ENCODE measurements at places on chromosomes 1 and 21. TPM values are rescaled to one million over a fixed set of nuclear protein-coding genes. Genes with fewer than 3 reads are reported as not detected.

COL24A1 gene
- total RNA-seq: 0.43 TPM

PTPN7 gene
- not detected for total RNA-seq

GBP1 gene
- total RNA-seq: 26.9 TPM

NPR1 gene
- total RNA-seq: 1.5 TPM

FCRL6 gene
- not detected for total RNA-seq

SLAMF7 gene
- not detected for total RNA-seq

TCP10L gene
- total RNA-seq: 0.28 TPM

PSMB4 gene
- total RNA-seq: 520 TPM

GNAT2 gene
- total RNA-seq: 0.28 TPM

SPRR2A gene
- total RNA-seq: not detected

WNT2B gene
- 4.1 TPM for total RNA-seq

ACTA1 gene
- total RNA-seq: not detected

KCNJ9 gene
- under 0.01 TPM for total RNA-seq

MCOLN2 gene
- total RNA-seq: 3.1 TPM

NBPF6 gene
- total RNA-seq: not detected

MAP1LC3C gene
- 0.14 TPM for total RNA-seq

CIART gene
- total RNA-seq: 3.0 TPM

TMEM9 gene
- 103 TPM for total RNA-seq

PTPN22 gene
- total RNA-seq: 0.55 TPM

HFM1 gene
- 0.43 TPM for total RNA-seq

LDLRAD2 gene
- 0.14 TPM for total RNA-seq

CHIA gene
- not detected for total RNA-seq

SNX7 gene
- 48.1 TPM for total RNA-seq

GPR37L1 gene
- under 0.01 TPM for total RNA-seq

TMEM269 gene
- total RNA-seq: under 0.01 TPM

ZBTB8A gene
- 6.5 TPM for total RNA-seq

CRYAA gene
- not detected for total RNA-seq

ATP6V1G3 gene
- total RNA-seq: not detected

PALMD gene
- total RNA-seq: 0.85 TPM

BRDT gene
- total RNA-seq: not detected

CFHR3 gene
- total RNA-seq: not detected

TMPRSS3 gene
- total RNA-seq: not detected

TXNDC12 gene
- 39.5 TPM for total RNA-seq

VHLL gene
- 0.28 TPM for total RNA-seq

CD34 gene
- total RNA-seq: 0.14 TPM

OBSCN gene
- total RNA-seq: 7.2 TPM

TEX38 gene
- total RNA-seq: not detected

OR6N1 gene
- not detected for total RNA-seq

IKBKE gene
- total RNA-seq: 11.5 TPM

PODN gene
- total RNA-seq: 58.7 TPM

CSTB gene
- total RNA-seq: 21.4 TPM

HEYL gene
- total RNA-seq: 0.09 TPM

EPHB2 gene
- total RNA-seq: 20.7 TPM

ETV3L gene
- not detected for total RNA-seq

SPRR2B gene
- not detected for total RNA-seq

REN gene
- 0.28 TPM for total RNA-seq

SPATA21 gene
- total RNA-seq: not detected

HPDL gene
- 0.74 TPM for total RNA-seq

WNT9A gene
- total RNA-seq: 0.37 TPM

SELL gene
- total RNA-seq: 0.09 TPM

HSD3B2 gene
- total RNA-seq: not detected
